IPS DF 6.9 (cell line): ENCODE measurements at places on chromosomes 16 and 17.

DNA sequence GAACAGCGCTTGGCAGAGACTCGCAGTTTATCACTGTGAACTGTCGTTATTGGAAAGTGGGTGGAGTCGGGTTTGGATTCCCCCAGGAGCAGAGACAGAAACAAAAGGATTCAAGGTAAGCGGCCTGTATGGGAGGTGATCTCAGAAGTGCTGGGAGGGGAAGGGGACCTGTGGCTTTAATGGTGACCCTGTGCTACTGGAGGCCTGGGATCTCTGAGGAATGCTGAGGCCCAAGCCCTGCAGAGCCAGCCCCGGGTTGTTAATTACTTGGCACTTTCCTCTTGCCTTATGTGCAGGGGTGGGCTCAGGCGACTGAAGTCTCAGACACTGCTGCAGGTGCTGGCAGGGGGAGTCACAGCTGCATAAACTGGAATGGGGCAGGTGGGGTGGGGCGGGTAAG, 27.4 kb downstream of the IRF8 start:
- no peak for DNase-seq

DNA sequence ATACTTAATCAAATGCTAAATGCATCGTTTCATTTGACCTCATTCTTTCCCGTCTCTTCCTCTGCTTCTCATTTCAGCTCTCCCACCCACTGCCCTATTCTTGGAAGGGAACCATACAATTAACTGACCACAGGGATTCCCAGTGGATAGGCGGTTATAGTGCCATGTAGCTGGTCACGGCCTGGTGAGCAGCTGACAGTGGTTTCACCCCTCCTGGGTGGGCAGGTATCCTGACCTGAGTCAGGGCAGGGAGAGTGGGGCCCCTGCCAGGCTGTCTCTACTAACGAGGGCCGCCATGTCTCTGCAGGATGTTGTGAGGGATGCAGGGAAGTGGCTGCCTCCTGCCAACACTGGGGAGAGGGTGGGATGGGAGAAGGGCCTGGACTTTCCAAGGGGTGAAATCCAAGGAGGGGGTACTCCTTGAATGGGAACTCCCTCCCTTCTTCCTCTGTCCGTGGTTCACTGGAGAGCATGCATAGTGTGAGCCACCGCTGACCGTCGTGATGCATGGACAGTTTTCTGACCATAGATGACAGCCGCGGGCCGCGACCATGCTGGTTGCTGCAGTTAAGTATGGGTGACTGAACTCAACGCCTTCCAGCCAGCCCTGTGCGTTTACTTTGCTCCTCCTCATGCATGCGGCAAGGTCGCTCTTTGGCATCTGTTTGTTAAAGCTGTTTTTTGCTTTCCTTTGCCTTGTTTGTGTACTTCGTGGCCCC, 95.9 kb downstream of the RPTOR start:
- DNase-seq, result no peak

- no peak for DNase-seq
These were observed 61.2 kb upstream of the RPH3AL start for GRCh38 chr17:413706-414380.

DNA sequence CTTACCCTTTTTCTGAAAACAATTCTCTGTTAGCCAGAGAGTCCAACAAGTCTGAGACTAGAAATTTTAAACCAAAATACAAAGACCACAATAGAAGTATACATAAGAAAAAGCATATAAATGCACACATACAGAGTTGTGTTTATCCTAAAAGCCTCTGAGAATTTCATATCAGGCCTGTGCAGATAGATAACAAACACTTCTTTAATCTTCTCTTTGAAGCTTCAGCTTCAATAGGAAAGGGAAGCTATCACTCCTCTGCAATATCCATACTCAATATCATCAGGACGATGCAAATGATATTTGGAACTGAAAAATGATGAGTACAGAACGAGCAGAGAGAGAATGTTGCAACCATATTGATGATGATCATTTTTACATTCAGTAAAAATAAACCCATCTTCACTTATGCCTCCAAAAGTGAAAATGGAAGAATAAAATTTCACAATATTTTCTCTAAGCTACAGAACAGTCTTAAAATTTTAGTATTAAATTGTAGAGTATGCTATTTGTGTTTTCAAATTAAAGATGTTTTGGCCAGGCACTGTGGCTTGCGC, 61.6 kb downstream of the SKAP1 start:
- no peak for DNase-seq

- DNase-seq, result no peak
These were observed 6.6 kb downstream of the VASN start for GRCh38 chr16:4378161-4378666.

DNA sequence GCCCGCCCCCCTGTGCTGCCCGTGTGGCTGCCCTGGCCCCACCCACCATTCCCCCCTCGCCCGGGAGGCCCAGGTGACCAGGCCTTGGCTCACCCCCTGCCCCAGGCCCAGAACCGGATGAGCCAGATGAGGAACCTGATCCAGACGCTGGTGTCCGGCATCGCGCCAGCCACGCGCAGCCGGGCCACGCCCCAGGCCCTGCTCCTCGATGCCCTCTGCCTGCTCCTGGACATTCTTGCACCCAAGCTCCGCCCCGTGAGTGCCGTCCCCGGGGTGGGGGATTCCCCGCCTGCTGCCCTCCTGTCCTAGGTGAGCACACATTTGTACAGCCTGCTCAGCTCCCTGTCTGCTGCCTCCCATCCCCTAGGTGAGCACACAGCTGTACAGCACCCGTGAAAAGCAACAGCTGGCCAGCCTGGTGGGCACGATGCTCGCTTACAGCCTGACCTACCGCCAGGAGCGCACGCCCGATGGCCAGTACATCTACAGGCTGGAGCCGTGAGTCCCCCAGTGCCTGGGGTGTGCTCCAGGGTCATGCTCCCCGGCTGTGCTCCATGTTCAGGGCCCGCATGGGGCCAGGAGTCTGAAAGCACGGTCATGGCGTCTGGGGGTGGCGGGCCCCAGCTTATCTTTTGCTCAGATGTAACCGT, 4.8 kb downstream of the GNG13 start:
- DNase-seq, result no peak

DNA sequence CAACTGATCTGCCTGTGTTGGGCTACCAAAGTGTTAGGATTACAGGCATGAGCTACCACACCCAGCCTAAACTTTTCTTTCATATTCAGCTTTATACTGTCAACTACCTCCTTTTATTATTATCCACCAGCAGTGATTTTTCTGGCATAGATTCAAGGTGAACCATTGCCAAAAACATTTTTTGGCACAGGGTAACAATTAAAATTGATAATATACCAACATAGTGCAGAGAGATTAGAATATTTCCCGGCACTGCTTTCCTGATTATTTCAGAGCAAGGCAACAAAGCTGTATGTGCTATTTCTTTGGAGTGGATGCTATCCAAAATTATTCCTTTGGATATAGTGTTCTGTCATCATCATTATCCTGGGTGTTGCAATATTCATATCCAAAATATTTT, 781.6 kb upstream of the SOX9 start:
- DNase-seq, result no peak

- no peak for DNase-seq
These were observed 40.8 kb downstream of the KANSL1 start for GRCh38 chr17:46152423-46152822.

GRCh38 chr17:39562976-39563375, 44.7 kb downstream of the NEUROD2 start:
- no peak for DNase-seq

DNA sequence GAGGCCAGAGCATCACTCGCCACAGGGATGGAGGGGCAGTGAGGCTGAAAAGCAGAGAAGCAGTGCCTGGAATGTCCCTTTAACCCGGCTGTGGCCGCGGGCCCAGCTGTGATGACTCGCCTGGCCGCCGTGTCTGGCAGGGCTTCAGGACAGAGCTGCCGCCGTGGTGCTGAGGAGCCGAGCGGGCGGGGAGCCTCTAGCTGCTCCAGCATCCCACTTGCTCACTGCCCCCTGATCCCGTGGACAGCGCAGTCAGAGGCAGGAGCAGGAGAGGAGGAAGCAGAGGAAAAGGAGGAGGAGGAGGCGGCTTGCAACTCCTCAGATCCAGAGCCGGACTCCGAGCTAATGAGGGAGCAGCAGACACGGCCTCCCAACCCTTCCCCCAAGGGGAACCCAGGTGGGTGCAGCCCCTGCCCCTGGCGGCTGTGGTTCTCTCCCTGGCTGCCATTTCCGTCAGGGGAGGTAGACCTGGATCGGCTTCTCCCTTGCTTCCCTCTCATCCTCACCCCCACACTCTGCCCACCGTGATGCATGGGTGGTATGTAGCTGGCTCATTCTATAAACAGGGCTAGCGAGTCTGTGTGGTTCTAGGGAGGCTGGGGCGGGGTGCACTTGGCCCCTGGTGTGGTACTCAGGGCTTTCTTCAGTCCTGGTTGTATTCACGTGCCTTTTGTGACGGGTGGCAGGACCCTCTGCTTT, 165.7 kb downstream of the CMIP start:
- DNase-seq, result no peak

DNA sequence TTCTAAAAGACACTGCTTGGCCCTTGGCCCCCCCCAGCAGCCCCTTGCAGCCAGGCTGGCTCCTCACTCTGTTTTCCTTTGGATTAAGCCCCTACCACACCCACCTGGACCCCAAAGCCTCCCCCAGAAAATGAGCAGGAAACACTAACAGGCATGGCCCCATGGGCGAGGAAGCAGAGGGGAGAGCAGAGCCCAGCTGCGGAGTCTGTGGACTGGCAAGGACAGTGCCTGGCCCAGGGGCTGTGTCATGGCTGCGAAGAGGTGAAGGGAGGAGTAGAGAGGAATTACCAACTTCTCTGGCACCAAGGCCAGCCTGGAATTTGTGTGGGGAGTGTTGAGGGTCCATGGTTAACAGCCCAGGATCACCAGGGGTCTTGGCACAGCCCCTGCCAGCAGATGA, 47.4 kb downstream of the MRC2 start:
- no peak for DNase-seq

DNA sequence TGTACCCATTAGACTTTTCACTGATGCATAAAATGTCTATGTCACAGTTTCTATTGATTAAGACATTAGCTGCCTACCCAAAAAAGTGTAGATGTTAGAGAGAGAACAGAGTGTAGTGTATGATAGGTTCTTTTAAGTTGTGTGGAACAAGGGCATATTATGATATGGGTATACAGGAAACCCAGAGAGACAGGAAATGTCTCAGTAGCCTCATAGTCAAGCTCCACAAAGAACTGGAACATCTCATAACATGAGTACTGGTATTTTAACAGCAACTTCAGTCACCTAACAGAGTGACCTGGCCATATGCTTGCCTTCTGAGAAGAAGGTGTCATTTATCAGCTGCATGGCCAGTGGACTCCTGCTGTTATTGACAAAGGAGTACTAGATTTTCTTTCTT, 128.1 kb downstream of the RGS9 start:
- no peak for DNase-seq

GRCh38 chr16:4426021-4426684, 485 bp downstream of the DNAJA3 start:
- DNase-seq, result no peak

DNA sequence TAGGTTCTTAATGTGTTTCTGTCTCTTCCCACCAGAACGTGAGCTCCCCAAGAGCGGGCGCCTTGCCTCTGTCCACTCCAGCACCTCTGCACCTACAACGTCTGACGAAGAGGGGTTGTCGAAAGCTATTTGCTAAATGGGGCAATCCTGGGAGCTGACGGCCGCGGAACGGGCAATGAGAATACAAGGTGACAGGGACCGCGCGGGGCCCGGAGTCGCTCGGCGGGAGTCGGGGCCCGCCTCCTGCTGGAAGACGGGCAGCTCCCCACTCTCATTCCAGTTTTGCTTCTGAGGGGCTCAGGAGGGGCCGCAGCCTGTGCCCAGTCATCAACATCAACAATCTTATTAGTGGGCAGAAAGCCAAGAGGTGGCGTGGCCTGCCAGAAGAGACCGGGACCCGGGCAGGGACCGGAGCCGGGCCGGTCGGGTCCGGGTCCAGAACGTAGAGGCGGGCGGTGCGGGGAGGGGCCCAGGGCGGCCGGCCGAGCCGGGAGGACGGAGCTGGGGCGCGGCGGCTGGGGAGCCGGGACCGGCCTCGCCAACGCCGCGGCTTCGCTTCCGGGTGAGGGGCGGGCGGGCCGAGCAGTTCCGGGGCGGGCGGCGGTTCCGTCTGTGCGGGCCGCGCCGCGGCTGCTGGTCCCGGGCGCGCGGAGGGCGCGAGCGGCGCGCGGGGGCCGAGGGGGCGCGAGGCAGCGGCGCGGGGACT, at the start of gene MOSMO:
TSS of gene MOSMO (plus strand) at position 603 of the 706 bp plus-strand sequence. CDS start 191 bp downstream, outside the sequence.
- DNase-seq, result no peak

- DNase-seq, result no peak
These were observed 4.6 kb downstream of the COG7 start for GRCh38 chr16:23448392-23448791.

DNA sequence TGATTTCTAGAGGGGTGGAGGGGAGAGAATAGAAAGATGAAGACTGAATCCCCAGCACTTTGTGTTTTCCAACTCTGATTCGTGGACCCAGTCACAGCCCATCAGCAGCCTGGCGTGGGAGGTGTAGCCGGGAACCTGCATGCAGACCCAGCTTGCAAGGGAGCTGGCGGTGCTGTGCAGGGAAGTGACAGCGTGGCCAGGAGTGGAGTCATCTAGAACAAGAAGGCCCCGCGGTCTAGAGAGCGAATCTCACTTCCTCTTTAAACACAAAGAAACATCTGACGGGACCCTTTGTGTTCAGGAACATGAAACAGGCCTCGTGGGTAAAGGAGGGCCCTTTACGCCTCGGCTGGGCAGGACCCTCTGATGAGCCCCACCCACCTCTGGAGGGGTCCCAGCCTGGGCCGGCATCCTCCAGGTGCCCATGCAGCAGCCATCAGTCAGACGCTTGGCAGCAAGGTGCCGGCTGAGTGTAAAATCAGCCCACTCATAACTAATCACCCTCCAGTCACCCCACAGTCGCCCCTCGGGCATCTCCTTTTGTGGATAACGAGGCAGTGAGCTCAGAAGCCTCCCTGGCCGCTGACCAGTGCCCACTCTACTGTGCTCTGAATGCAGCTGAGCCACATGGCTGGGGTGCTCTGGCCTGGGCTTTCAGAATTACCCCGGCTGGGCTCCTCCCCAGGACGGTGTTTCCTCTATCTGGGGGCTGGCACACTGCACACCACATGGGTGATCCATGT, 4.4 kb downstream of the SNAI3 start:
- DNase-seq, result no peak

GRCh38 chr16:68940816-68941215, 97.5 kb downstream of the TANGO6 start:
- no peak for DNase-seq

- no peak for DNase-seq
These were observed 494.2 kb upstream of the CDH8 start for GRCh38 chr16:62530426-62530825.

GRCh38 chr17:39647256-39647655, 10.3 kb downstream of the STARD3 start:
- DNase-seq, result no peak

DNA sequence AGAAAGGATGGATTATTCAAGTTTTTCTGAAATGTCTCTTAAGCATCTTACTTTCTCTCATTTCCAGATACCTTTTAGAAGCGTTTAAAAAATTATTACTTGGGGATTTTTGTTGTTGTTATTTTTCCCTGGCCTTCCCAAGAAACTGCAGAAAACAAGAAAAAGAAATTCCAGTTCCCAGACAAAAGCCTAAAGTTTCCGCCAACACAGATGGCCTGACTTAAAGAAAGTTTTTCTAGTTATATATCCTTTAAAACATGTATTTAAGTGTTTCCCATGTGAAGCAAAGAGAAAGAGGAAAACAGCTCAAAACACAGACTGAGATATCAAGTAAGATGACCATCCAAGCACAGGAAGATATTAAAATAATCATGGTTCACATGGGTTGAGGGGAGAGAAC, 401.7 kb upstream of the MAF start:
- no peak for DNase-seq
